Activated CD4-positive, CD25-positive, alpha-beta regulatory T cell treated with anti-CD3 and anti-CD28 coated beads, Interleukin-2, amount 50 U/mL, for 16 hours (primary cell): ENCODE measurements at places on chromosomes 1 and 21.

DNA sequence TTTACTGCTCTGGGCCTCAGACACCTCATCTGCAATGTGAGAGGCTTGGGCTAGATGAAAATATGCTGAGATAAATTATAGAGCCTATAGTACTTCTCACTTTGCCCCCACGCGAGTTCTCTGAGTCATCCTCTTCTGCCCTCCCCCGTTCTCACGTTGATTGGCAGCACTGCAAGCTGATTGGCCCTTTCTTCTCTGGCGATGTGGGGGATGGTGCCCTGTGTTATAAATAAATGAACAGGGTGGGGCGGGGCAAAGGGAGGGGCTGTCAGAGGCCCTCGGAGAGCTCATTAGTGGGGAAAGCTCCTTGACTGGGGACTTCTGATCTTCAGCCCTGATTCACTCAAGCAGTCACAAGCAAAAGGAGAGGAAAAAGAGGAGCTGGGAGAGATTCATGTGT lies 64.3 kb upstream of the ZC3H12A start:
- no peak for DNase-seq

- no peak for DNase-seq
Observed at GRCh38 chr1:204041232-204041767, 31.6 kb upstream of the SOX13 start.

GRCh38 chr1:26983863-26984262 lies 9.6 kb upstream of the TRNP1 start:
- DNase-seq = no peak

- no peak for DNase-seq
Observed at GRCh38 chr1:18261891-18262290, 154.3 kb downstream of the IGSF21 start.

GRCh38 chr1:78715181-78715661 lies 65.6 kb downstream of the IFI44 start:
- no peak for DNase-seq
